ENCODE measurements at places on chromosomes 7 and 10.

- H3K36me3 ChIP-seq: peaks cover 20% of the 10 kb centered on the region
- H3K27me3 ChIP-seq: no peaks in the 10 kb centered on the region
- H3K4me3 ChIP-seq: no peak overlapping the region
Measured at GRCh38 chr10:14534152-14534551, 203.4 kb upstream of the FRMD4A start.

DNA sequence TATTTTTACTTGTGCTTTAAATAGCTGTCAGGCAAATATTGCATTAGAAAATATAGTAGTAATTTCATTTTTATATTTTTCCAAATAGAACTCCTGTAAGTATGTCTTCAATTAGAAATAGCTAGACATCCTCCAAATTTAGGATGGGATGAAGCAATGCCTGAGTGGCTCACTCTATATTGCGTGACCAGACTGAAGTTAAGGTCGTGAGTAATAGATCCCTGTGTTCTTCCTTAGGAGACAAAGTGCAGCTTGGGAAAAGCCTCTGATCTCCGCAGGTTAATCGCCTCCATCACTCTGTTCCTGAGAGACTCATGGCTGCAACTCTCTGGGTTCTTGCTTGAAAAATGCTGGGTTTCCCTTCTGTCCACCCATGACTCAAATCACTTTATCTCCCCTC is 484.8 kb upstream of the ANKRD30A start:
- no peaks in the 10 kb centered on the region for H3K4me1 ChIP-seq
- no peaks in the 10 kb centered on the region for H3K27me3 ChIP-seq
- H3K4me3 ChIP-seq: no peak overlapping the region
- no peak for DNase-seq
- no peak overlapping the region for H3K27ac ChIP-seq

DNA sequence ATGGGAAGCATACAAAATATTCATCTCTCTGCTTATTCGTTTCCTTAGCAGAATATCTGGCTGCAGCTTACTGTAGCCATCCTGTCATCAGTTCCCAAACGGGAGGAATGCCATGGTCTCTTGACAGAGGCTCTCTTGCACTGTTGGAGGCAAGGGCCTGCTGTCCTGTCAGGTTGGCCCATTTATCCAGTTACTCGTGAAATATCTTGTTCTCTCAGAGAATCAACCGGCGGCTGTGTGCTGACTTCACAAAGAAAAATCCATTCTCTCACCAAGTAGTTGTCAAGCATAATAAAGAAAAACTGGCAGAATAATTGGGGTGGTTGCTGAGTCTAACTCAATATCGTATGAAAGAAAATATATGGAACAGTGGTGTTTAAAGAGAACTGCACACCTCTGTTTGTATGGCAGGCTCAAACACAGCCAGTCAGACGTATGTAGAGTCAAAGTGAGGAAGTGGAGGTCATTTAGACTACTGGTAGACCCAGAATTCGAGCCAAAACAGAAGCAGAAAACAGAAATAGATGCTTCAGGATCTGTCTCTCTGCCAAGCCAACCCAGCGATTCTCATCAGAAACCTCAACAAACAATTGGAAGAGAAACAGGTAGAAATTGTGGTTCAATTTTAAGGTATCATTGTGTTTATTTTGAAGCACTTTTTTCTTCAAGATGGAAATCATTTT is 349.2 kb upstream of the PRKCQ start:
- no peak overlapping the region for H3K27ac ChIP-seq
- H3K4me3 ChIP-seq: no peak overlapping the region
- H3K36me3 ChIP-seq: no peaks in the 10 kb centered on the region
- no peak for DNase-seq
- peaks cover 52% of the 10 kb centered on the region for H3K4me1 ChIP-seq

GRCh38 chr7:159032322-159032721 is 112.3 kb downstream of the VIPR2 start:
- H3K36me3 ChIP-seq: no peaks in the 10 kb centered on the region
- no peak for DNase-seq
- H3K27me3 ChIP-seq: no peaks in the 10 kb centered on the region
- H3K4me3 ChIP-seq: no peak overlapping the region
- no peak overlapping the region for H3K27ac ChIP-seq
- no peaks in the 10 kb centered on the region for H3K4me1 ChIP-seq

DNA sequence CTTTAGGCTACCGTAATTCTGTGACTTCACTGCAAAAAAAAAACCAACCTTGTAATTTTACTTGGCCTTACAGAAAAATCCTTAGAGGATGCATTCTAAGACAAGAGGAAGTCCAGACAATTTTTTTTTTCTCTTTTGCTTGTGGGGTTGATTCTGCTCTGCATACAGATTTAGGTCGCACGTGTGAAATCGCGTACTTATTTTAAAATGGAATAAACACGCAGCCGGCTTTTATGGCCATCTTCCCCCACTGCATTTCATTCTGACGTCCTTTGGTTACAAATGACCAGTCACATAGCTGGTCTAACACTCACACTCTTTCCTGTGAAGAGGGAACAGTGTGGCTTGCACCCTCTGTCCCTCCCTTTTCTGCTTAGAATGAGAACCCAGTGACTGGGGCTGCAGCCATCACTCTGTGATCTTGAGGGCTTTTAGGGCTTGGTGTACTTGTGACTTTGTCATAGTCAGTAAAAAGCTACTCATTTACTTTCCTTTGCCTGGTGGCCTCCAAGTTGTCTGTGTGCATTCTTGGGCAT is 63.6 kb upstream of the CARD11 start:
- no peak overlapping the region for H3K4me3 ChIP-seq
- no peaks in the 10 kb centered on the region for H3K36me3 ChIP-seq
- no peaks in the 10 kb centered on the region for H3K27me3 ChIP-seq
- peaks cover 48% of the 10 kb centered on the region for H3K4me1 ChIP-seq

DNA sequence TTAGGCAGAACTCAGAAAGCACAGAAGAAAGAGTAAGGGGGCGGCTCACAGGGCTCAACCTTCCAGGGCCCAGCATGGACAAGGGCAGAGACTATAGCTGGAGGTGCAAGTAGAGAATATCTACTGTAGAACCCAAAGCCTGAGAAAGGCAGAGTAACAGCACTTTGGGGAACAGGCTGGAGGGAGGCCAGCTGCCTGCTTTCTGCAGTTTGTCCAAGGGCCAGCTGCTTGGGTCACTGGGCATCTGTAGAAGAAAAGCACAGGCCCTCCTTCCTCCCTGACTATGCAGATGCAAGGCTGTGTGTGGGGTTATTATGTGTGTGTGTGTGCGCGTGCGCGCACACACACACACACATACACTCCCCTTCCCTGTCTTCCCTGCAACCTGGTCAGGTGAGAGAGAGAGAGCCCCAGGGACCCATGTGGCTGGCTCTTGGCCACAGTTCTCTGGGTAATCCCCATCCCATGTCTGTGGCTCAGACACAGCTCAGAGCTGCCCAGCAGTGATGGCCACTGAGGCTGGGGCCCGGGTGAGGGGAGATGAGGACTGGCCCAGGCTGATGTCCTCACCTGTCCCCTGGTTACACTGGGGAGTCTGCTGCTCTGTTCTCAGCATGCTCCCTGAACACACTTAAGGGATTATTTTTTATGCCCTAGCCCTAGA is 9.0 kb downstream of the ADRA2A start:
- no peaks in the 10 kb centered on the region for H3K4me1 ChIP-seq
- H3K27ac ChIP-seq: no peak overlapping the region
- H3K27me3 ChIP-seq: no peaks in the 10 kb centered on the region
- no peak overlapping the region for H3K4me3 ChIP-seq
- no peaks in the 10 kb centered on the region for H3K36me3 ChIP-seq

DNA sequence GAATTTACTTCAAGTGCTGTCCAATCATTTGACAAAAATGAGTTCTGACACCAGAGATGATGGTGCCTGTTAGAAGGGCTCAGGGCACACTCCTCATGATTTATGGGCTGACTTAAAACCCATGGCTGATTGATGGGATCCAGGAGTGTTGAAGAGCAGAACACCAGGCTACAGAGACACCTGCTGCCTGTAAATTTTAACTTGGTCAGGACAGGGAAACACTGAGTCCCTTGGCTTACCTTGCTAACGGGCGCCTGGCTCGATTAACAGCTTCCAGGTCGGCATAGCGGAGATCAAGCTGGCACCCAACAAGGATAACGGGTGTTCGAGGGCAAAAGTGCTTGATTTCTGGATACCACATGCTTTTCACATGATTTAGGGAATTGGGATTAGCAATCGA is 51.4 kb downstream of the RHOBTB1 start:
- no peaks in the 10 kb centered on the region for H3K27me3 ChIP-seq
- DNase-seq: no peak
- no peaks in the 10 kb centered on the region for H3K4me1 ChIP-seq

DNA sequence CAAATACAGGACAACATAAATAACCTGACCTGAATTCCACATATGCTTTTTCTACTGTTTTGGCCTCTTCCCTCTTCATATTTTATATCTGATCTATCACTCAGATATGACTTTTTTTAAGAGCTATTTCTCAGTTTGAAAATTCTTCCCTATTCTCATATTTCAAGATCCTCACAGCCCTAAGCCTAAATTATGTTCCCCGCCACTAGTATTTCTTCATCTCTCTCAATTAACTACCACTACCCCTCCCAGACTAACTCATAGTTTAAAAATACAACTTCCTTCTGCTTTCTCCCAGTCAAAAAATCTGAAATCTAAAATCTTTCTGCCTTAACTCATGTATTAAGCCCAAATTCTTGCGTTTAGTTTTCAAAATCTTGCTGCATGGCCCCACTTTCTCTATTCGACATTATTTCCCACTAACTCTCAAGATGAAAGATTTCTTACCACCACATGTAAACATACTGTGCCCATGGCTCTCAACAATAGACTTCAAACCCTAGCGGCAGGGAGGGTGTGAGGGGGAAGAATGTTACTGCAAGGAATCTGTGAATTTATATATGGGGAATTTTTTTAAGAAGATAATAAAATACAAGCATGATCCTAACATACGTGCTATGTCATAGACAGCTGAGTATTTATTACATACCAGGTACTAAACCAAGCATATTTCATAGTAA is 64.6 kb downstream of the TFEC start:
- H3K4me3 ChIP-seq: no peak overlapping the region
- H3K27me3 ChIP-seq: no peaks in the 10 kb centered on the region
- no peaks in the 10 kb centered on the region for H3K36me3 ChIP-seq
- H3K27ac ChIP-seq: no peak overlapping the region
- H3K4me1 ChIP-seq: no peaks in the 10 kb centered on the region

GRCh38 chr7:3204526-3204925 is 96.5 kb upstream of the SDK1 start:
- no peak overlapping the region for H3K4me3 ChIP-seq
- H3K4me1 ChIP-seq: no peaks in the 10 kb centered on the region
- DNase-seq: no peak

DNA sequence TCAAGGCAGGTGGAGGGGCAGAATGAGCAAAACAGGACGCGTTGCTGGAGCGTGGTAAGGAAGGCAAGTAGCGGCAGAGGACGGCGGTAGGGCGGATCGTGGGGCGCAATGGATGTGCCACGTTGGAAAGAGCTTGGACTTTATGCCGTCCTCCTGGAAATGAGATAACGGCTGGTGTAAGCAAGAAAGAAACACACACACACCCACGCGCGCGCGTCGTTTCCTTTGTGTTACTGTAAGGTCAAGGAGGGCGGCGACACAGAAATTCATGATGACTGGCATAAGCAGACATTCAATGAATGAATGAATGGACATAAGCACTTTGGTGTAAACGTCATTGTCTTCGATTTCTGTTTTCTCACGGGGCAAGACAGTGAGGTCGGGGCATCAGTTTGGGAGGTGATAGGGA is 683 bp upstream of the ENTPD7 start:
- H3K4me3 ChIP-seq: peak overlapping the region; percentile 82
- peak overlapping the region; percentile 41 for H3K27ac ChIP-seq
- H3K36me3 ChIP-seq: no peaks in the 10 kb centered on the region
- no peaks in the 10 kb centered on the region for H3K27me3 ChIP-seq
- H3K4me1 ChIP-seq: peaks cover 14% of the 10 kb centered on the region

DNA sequence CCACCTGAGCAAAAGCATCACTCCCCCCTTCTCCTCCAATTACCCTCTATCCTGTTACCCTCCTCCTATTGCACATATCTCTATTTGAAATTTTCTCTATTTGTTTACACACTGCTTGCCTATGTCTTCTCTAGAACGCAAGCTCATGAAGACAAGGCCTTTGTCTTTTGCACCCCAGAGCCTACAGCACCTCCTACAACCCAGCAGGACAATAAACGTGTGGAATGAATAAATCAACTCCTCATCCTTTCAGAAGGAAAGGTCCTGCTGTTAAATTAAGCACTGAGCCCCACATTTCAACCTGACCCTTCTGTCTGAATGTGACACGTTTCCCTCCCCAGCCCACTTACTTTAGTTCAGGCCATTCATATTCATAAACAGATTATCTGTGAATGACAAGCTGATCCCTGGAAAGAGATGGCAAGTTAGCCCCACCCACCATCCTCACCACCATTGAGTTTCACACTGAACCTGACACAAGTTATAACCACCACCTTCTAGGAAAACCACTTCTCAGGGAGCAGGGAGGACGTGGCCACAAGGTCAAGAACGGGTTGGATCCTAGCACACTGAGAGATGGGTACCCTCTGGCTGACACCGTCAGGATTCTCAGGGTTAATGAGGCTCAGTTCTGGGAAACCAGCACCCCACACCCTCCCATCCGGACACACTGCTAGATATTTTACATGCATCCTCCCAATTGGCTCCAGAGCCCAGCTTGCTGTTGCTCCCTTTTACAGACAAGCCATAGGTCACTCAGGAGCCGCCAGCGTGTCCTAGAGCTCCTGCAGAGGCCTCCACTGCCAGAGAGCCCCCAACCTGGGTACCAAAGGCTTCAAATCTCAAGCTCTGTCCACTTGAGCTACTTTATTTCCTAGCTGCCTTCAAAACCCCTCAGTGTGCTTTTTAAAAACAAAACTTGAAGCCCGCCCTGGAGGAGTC is 934 bp downstream of the PRTFDC1 start:
- H3K4me3 ChIP-seq: peak overlapping the region; percentile 40
- H3K27me3 ChIP-seq: no peaks in the 10 kb centered on the region
- DNase-seq: no peak
- no peaks in the 10 kb centered on the region for H3K36me3 ChIP-seq
- H3K4me1 ChIP-seq: peaks cover 12% of the 10 kb centered on the region

- DNase-seq: no peak
- H3K27me3 ChIP-seq: no peaks in the 10 kb centered on the region
- H3K27ac ChIP-seq: no peak overlapping the region
- H3K36me3 ChIP-seq: no peaks in the 10 kb centered on the region
- no peaks in the 10 kb centered on the region for H3K4me1 ChIP-seq
- no peak overlapping the region for H3K4me3 ChIP-seq
Measured at GRCh38 chr7:149820622-149821190, 17.5 kb upstream of the ZNF862 start.

GRCh38 chr7:105622106-105622731 is 40.9 kb upstream of the EFCAB10 start:
- H3K36me3 ChIP-seq: peaks cover 34% of the 10 kb centered on the region
- no peaks in the 10 kb centered on the region for H3K4me1 ChIP-seq

DNA sequence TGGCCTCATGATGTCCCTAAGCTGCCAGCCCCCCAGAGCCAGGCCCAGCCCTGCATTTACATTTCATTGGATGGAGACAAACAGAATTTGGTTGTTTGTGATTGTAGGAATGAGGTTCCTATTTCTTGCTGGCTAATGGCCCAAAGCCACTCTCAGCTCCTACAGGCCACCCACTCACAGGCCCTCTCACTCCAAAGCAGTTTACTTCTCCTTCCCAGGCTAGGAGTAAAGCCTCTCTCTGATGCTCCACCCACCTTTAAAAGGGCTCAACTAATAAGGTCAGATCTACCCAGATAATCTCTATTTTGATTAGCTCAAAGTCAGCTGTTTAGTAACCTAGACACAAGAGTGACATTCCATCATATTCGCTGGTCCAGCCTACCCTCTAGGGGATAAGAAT is 11.2 kb upstream of the CUZD1 start:
- H3K4me3 ChIP-seq: no peak overlapping the region
- no peaks in the 10 kb centered on the region for H3K4me1 ChIP-seq
- peaks cover 10% of the 10 kb centered on the region for H3K36me3 ChIP-seq
- H3K27me3 ChIP-seq: no peaks in the 10 kb centered on the region
